ENCODE measurements at places on chromosomes 11 and 22. TPM values are rescaled to one million over a fixed set of nuclear protein-coding genes. Genes with fewer than 3 reads are reported as not detected.

RHOD gene
- 26.5 TPM for total RNA-seq

DNA sequence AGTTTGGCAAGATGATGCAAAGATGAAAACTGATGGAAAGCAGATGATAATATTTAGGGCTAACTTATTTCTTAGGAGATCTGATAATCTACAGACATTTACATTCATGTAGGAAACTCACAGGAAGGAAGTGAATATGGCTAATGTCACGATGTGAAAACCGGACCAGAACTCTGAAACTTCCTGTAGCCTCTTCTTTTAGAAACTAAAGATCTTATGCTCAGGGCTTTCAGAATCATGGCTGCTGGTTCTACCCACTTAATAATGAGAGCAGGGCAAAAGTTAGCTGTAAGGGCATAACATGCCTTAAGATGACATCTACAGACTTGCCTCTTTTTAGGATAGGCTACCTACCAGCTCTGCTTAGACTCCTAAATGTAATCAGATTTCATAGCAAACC, 15.2 kb downstream of the CPSF7 start:
- DNase-seq: no peak

- DNase-seq: no peak
Measured at GRCh38 chr11:72735495-72736027, 16.6 kb downstream of the ARAP1 start.

TSPAN4 gene
- 69.2 TPM for total RNA-seq

DNA sequence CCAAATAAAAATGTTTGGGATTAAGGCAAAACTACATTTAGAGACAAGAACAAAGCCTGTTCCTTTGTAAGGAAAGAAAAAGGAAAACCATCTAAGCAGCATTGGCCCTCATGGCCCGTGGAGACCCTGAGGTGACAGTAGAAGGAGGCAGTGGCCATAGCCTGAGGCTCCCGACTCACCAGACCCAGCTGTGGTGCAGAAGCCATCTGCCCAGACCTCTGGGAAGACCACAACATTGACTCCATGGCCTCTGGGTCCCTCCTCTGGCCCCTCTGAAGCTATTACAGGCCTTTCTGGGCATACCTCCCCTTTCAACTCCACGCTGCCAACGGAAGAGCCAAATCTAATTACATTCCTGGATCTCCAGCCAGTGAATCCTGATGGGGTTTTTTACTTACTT, 6.4 kb downstream of the PRAME start:
- no peak for DNase-seq

GRCh38 chr11:89633135-89633705, 76.9 kb upstream of the TRIM77 start:
- no peak for DNase-seq

POU2AF3 gene
- not detected for total RNA-seq

DNA sequence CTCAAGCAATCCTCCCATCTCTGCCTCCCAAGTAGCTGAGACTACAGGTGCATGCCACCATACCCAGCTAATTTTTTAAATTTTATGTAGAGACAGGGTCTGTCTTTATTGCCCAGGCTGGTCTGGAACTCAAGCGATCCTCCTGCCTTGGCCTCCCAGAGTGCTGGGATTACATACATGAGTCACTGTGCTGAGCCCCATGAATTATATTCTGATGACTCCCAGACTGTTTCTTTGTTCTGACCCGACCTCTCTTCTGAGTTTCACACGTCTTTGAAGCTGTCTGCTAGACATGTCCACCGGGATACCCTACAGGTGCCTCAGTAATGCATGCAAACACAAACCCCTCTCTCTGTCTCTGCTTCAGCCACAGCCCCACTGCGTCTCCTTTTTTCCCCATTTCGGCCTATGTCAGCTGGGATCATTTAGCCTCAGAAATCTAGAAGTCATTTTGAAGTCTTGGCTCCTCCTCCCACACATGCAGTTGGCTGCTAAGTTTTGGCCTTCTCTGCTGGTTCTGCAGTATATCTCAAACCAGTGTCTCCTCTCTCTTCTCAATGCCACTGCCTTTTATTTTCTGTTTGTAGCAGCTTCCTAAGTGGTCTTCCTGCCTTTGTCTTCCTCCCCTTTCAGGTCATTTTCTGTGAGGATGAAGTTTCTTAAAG, 4.8 kb downstream of the VPS26B start:
- no peak for DNase-seq

AMOTL1 gene
- 70.2 TPM for total RNA-seq

DNA sequence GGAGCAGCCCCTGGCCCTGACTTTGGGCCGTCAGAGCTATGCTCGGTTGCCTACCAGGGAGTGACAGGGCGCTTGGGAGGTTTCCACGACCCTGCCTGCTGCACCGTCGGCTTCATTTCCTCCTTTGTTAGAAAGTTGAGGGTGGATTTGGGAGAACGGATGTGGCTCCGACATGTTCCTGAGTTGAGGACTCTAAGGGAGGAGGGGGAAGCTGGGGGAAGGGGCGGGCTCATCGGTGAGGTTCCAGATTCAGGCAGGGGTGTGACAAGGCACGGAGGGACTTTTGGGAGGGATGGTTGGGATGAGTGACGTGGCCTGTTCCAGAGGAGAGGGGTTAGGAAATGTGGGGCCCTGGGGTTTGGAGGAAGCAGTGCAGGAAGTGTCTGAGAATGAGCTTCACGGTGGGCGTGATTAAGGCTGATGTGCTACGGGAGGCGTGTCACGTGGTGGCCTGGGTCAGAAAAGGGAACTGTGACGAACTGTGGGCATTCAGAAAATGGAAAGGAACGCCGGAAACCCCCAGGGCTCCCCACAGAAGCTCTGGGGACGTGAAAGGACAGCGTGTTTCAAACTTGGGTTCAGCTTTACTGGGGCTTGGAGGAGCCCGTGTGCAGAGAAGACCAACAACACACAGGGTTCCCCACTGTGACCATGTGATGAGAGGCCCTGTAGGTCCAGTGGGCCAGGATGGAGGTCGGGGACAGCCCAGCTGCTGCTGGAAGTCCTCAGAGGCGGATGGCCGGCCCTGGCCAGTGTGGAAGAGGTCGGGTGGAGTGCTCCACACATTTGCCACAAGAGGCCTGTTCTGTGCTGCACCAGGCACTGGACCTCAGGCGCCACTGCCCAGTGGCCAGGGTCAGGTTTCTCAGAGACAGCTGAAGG, 2.8 kb downstream of the PARVB start:
- DNase-seq: no peak

DNA sequence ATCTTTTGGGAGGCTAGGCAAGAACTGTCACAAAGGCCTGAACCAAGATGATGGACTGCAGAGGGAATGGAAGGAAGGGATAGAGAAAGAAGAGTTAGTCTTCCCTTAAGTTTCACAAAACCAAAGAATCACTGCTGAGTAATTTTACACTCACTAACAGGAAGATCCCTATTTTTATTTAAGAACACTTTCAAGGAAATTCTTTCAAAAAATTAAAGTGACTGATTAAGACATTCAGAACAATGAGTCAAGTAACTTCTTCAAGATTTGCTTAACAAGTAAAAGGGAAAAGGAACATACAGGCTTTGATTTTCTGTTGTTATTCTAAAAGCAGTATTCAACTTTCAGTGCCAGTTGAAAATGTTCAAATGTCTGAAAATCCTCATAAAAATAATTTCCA, 3.1 kb downstream of the PITPNB start:
- no peak for DNase-seq

SLC22A8 gene
- total RNA-seq: not detected

DNA sequence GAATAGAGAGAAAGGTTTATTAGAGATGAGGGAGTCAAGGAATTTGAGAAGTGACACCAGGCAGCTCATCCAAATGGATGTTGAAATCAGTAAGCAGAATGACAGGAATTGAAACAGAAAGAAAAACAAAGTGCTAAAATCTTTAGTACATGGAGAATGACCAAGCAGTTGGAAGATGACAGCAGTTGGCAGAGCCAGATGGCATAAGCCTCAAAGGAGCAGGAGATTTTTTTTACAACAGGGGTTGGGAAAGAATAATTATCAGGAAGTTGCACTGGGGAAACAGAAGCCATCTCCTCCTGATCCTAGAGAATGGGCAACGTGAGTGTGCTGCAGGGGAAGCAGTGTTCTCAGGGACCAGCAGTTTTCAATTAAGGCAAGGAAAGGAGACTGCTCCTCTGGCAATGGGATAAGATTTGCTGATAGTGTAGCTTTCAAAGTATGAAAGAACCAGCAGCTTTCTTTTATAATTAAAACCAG, 28.9 kb downstream of the RAB39A start:
- DNase-seq: no peak

GRCh38 chr11:22432291-22433093, 94.3 kb downstream of the SLC17A6 start:
- peak; percentile 60 for DNase-seq

GRCh38 chr11:12696911-12697581, 22.8 kb downstream of the TEAD1 start:
- no peak for DNase-seq

- DNase-seq: no peak
Measured at GRCh38 chr11:130840679-130841078, 75.6 kb downstream of the SNX19 start.

GLYATL1 gene
- total RNA-seq: 0.28 TPM

DNA sequence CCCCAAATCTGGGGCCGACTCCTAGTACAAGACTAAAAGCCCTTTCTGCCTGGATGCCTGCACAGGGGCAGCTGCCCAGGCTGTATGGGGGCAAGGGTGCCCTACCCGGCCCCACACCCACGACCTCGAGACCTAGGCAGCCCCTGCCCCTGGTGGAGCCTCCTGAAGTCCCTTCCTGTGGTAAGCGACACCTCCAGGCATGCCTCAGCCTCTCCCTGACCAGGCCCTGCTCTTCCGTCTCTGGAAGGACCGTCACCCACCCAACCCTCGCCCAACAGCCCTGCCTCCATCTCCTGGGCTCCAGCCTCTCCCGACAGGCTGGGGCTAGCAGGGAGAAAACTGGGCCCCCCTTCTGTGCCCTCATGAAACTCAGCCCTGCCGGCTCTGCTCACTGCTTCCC, 22.8 kb upstream of the PPARA start:
- DNase-seq: no peak

OR51L1 gene
- not detected for total RNA-seq

PRODH gene
- 5.9 TPM for total RNA-seq

DGAT2 gene
- 1.6 TPM for total RNA-seq
